Thymus (tissue), 14 donors: ENCODE measurements at places on chromosomes 6 and 20.

- no peak for DNase-seq
Measured at GRCh38 chr20:642398-643174, 10.4 kb downstream of the SRXN1 start.

GRCh38 chr6:104477569-104477968 lies 382.1 kb downstream of the HACE1 start:
- DNase-seq = no peak

- no peak for DNase-seq
Measured at GRCh38 chr6:136547871-136548270, 2.4 kb downstream of the MAP7 start.

DNA sequence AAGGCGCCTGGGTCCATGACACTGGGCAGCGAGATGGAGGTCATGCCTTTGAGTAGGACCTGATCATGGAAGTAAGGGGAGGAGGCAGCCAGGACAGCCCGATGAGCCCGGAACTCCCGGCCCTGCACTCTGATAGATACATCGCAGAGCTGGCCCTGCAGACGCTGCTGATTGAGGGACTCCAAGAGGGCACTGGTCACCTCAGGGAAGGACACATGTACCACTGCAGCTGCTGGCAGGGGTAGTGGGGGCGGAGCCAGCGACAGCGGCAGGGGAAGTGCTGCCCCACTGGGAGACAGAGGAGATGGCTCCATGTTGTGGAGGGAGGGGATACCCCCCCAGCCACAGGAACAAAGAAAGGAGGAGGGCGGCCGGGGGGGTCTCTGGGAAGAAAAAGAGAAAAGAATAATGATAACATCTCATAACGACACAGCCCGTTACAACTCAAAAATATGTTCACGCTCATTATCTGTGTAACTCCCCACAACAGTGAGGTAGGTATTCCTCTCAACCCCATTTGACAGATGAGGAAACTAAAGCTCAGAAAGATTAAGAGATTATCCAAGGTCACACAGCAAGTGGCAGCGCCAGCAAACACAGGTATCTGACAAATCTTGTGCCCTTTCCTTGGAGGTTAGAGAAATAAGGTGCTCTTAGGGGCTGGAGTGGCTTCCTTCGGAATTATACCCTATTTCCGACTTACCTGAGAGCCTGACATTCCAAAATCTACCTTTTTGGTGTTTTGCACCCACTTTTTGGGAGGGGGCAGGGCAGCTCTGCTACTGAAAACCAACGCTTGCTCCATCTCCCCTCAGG lies 733 bp downstream of the ZBTB22 start:
- no peak for DNase-seq

GRCh38 chr6:10174056-10174455 lies 240.8 kb downstream of the TFAP2A start:
- DNase-seq = no peak

GRCh38 chr6:130467146-130468050 lies 101.6 kb downstream of the TMEM200A start:
- no peak for DNase-seq

DNA sequence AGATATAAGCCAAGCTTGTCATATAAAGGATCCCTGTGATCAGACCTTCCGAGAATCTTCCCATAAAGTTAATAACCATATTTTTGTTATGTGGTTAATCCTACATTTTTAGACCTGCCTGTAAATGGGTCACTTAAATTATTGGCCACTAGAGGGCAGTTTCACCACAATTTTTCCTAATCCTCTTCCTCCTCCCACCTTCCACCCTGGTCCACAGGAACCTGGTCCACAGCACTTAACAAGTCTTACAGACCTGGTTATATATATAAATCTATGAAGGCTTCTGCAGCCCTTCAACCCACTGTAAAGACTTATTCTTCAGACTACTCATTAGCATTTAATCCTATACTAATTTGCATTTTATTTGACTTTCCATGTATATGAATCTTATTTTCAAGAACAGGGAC lies 28.3 kb downstream of the MRS2 start:
- peak; percentile 34 for DNase-seq

- no peak for DNase-seq
Measured at GRCh38 chr6:116783852-116784251, 18.3 kb upstream of the FAM162B start.

GRCh38 chr6:135640449-135641111 lies 143.0 kb upstream of the AHI1 start:
- no peak for DNase-seq

DNA sequence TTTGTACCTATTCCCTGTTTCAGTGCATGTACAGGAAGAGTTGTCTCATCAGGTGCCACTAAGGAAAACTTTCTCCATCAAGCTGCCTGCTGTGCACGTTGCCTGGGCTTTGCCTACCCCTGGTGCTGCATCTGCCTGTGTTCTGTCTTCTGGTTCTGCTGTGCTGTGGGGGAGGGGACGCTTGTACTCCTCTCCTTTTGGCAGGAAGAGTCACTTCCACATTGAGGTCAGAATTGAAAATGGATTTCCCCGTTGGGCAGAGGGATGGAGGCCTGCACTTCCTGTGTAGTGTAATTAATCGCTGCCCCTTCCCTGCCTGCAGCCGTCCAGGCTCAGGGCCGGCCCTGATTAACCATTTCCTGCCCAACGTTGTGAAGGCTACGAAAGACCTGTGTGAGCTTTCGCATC lies 153.3 kb downstream of the SCML4 start:
- no peak for DNase-seq
